ENCODE measurements at places on chromosomes 6 and 20. TPM values are rescaled to one million over a fixed set of nuclear protein-coding genes. Genes with fewer than 3 reads are reported as not detected.

DNA sequence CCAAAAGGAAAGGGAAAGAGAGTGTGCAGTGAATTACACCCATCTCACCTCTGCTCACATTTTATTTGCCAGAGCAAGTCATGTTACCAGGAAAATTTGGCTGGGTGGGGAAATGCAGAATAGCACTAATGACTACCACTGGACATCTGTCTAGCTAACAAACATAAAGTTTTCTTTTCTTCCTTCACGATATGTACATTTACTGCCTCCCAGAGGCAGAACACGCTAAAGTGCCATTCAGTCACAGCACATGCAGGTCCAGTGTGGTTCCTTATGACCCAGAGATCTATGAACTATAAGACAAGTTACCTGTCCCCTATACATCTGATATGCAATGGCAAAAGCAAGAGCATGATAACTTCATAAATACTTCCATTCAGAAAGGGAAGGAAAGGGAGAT is 194.1 kb downstream of the OGFRL1 start:
- peaks cover 4% of the 10 kb centered on the region for H3K4me1 ChIP-seq
- no peak overlapping the region for H3K4me3 ChIP-seq
- H3K27me3 ChIP-seq, result no peaks in the 10 kb centered on the region
- DNase-seq, result no peak

- no peak overlapping the region for H3K4me3 ChIP-seq
- no peaks in the 10 kb centered on the region for H3K27me3 ChIP-seq
- no peaks in the 10 kb centered on the region for H3K36me3 ChIP-seq
- DNase-seq, result peak; percentile 3
Observed at GRCh38 chr6:52314752-52315151, 30.2 kb upstream of the MCM3 start.

The ZC2HC1B gene
- not detected for polyA plus RNA-seq

- no peaks in the 10 kb centered on the region for H3K27me3 ChIP-seq
- no peaks in the 10 kb centered on the region for H3K36me3 ChIP-seq
- H3K4me1 ChIP-seq, result 0 out of 2 replicates have a peak, but pooled peaks cover 3% of the 10 kb centered on the region
- no peak overlapping the region for H3K4me3 ChIP-seq
Observed at GRCh38 chr20:35451295-35451694, 4.1 kb upstream of the CEP250 start.

GRCh38 chr6:111774346-111774703 is 98.9 kb downstream of the FYN start:
- no peaks in the 10 kb centered on the region for H3K4me1 ChIP-seq
- H3K36me3 ChIP-seq, result peaks cover 3% of the 10 kb centered on the region
- no peak overlapping the region for H3K4me3 ChIP-seq

The ZFP57 gene
- polyA plus RNA-seq, result not detected

- no peak overlapping the region for H3K27ac ChIP-seq
- no peaks in the 10 kb centered on the region for H3K36me3 ChIP-seq
- H3K27me3 ChIP-seq, result no peaks in the 10 kb centered on the region
- DNase-seq, result no peak
- H3K4me1 ChIP-seq, result no peaks in the 10 kb centered on the region
Observed at GRCh38 chr6:153591159-153591558, 447.9 kb upstream of the OPRM1 start.

The OOEP gene
- polyA plus RNA-seq, result not detected

DNA sequence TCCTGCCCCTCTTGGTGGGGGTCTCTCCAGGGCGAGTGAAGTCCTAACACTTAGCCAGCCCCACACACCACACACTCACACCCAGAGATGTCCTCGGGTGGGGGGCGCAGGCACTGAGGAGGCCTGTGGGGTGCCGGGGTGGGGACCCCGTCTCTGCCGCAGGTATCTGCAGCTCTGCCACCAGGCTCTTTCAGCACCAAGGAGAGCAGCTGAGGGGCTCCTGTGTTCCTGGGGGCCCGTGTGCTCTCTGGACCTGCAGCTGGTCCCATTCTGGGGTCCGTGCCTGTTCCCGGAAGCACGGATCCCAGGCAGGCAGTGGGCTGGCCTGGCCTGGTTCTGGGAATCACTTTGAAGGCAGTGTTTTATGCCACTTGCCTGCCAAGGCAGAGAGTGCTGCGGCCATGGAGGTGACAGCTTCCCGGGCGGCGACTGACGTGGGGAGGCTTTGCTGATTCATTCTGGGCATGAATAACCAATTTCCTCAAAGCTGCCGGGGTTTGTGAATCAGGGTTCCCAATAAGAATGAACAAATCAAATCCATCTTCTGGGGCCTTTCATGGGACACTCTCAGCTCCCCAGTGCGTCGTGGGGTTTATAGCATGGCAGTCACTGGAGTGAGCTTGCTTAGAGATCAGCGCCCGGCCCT is 54.4 kb upstream of the SLCO4A1 start:
- no peak overlapping the region for H3K4me3 ChIP-seq
- H3K4me1 ChIP-seq, result no peaks in the 10 kb centered on the region
- no peak overlapping the region for H3K27ac ChIP-seq
- DNase-seq, result no peak
- H3K36me3 ChIP-seq, result no peaks in the 10 kb centered on the region
